ENCODE measurements at places on chromosomes 3 and 15.

DNA sequence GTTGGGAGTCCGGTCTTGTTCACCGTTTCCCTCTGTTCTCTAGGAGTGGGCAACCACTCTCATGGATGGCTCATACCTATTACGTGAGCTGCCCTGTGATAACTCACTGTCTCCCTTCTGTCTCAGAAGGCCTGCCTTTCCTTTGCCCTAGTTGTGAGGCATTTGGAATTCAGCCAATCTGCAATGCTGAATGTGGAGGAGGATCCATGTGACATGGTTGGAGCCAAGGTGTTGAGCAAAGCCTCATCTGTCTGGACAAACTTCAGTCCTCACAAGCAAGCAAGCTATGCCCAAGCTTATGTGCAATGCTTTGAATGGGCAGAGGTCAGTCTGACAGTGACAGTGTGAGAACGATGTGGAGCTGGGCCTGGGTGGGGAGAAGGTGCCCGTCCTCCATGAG is 37.8 kb upstream of the ATP10A start:
- no peak for DNase-seq

- DNase-seq, result no peak
Observed at GRCh38 chr3:105842943-105843342, 25.9 kb downstream of the CBLB start.

- no peak for DNase-seq
Observed at GRCh38 chr15:79051029-79051428, 39.6 kb downstream of the RASGRF1 start.

DNA sequence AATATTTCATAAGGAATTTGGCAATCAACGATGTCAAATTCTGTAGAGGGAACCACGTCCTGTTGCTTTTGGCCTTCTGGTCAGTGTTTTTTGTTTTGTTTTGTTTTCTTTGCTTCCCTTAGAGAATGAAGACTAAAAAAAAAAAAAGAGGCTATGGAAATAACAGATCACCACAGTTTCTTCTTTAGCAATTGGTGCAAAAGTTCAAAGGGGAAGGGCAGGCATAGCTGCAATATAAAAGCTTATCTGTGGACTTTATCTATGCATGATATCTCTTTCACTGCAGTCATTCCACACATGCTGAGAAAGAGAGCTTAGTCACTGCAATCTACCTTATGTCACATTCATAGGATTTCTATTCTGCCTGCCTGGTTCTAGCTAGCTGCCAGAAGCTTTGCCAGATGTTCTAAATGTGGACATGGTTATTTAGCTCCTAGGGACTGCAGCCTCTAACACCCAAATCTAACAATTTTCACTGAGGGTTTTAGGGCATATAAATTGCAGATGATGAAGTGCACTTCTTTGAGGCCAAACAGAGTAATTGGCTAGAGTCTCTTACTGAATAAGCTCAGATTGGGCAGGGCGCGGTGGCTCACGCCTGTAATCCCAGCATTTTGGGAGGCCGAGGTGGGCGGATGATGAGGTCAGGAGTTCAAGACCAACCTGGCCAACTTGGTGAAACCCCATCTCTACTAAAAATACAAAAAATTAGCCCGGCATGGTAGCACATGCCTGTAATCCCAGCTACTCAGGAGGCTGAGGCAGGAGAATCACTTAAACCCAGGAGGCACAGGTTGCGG is 637.2 kb downstream of the NTRK3 start:
- no peak for DNase-seq

DNA sequence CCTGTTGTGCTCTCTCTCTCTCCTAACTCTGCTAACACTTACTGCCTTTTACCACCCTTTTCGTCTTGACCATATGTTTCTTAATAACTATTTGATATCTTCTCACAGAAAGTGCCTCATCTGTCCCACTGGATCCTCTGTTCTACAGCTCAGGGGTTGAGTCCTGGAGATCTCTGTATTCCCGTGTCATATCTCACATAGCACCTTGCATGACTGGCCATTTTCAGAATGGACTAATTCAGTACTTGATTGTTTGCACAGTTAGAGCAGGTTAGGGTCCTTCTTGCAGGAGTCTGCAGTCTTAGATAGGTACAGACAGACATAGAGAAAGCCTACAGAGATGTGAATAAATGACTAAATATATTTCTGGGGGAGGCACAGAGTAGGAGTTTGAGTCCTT is 20.9 kb downstream of the HACD3 start:
- DNase-seq, result no peak

- DNase-seq, result no peak
Observed at GRCh38 chr3:136277634-136278033, 27.5 kb downstream of the PCCB start.
